ENCODE measurements at places on chromosomes 5 and 9.

DNA sequence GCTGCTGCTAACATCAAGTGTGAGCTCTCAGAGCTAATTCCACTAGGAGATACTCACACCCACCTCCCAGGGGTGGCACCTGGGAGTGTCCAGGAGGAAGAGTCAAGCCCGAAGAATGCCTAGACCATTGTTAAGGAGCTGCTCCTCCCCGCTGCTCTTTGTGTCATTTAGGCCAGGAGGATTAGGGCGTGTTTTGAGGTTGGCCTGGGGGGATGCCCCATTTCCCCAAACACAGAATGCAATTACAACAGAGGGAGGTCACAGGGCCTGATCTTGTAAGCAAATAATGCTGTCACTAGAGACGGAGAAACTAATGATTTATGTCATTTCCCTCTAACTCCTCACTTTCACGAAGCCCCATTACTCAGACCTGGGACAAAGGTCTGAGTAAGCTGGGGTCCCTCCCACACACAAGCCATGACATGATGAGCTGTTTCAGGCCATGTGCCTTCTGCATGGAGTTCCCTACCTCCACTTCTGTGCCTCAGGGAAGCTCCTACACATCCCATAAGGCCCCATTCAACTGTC, 312.5 kb downstream of the ACTL7B start:
- DNase-seq = no peak

DNA sequence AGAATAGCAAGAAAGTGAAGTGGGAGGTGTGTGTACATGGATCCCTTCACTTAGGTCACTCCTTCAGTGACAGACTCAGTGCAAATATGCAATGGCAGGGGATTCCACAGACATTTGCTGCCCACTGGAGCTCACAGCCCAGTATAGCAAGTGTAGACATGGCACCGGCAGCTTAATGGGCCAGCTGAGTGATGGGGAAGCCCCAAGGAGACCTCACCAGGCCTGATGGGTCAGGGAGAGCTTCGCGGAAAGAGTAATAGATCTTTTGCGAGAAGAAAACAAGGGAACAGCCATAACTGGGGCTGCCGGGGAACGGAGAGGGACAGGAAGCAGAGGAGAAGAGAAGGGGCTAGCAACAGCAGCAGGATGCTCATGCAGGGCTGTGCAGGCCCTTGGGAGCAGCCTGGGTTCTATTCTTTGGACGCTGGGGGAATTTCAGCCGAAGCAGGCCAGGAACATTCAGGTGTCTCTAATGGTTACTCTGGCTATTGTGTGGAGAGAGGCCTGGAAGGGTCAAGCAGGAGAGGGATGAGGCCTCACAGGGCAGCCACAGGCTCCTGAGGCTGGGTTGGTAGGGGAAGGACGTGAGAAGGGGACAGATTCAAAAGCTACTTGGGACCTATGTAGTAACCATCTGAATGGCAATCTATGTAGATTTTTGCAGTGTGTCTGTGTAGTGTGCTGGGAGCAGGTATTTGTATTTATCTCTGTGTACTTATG, 27.0 kb downstream of the TCF7 start:
- peak; percentile 37 for DNase-seq

DNA sequence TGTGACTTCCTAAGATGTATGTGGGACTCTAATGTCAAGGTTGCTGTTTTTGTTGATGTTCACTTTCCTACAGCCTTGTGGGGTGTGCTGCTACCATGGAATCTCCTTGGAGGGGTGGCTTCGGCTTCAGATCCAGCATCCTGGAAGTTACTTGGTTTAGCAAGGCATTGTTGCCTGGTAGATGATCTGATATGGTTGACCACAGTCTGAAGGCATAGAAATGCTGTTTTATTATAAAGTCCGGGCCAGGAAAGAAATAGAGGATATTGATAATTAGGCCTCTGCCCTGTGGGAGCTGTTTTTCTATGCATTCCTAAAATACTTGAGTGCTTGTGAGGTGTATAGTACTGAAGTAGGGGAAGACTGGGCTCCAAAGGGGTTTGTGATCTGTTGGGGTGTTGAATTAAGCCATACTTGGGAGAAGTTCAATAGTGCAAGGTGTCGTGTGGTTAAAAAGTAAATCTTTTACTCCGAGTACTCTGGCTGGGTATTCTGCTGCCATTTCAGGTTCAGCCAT, 27.3 kb upstream of the CREBRF start:
- DNase-seq = no peak

- DNase-seq = no peak
Observed at GRCh38 chr5:124858612-124859011, 112.2 kb upstream of the ZNF608 start.

GRCh38 chr5:5902678-5903646, 475.4 kb downstream of the MED10 start:
- no peak for DNase-seq

DNA sequence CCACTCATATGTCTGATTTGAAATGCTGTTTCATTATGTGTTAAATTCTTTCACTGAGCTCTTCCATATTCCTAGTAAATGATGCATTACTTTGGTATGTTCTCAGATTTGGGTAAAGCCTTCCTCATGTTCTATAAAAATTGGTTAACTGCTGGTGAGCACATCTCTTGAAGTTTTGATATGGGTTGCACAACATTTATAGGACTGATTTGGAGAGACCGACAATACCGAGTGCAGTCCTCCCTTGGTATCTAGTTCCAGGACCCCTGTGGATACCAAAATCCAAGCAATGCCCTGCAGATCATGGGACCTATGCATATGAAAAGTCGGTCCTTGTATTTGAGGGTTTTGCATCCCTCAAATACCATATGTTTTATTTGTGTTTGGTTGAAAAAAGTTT, 37.8 kb downstream of the WDR36 start:
- DNase-seq = no peak
